ENCODE measurements at places on chromosomes 2 and 18.
A peak's percentile ranks its signal among the peaks of the same experiment; 100 is the strongest.

DNA sequence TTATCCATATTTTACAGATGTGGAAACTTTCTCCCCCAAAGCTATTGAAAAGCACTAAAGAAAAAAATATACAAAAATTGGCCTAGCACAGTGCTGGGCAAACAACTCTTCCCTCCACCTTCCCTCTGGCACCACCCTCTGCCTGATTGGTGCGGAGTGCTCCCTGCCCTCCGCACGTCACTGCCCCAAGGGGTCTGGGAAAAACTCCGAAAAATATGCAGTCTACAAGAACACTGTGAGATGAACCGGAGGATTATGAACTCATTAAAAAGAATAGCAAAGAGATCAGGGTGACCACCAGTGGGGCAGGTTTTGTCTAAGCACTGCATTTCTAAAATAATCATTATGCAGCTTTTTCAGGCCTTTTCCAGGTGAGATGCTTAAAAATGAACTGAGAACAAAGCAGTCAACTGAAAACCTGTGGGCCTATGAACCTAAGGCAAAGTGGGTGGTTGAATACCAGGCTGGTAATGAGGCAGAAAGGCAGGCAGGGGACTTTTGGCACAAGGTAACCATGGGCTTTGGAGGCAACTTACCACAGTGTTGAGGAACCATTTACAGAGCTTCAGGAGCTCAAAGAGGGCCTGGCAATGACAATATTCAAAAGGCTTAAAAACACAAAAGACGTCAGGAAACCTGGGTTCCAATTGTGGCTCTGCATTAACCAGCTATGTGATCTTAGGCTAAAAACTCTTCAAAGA lies 57.5 kb downstream of the AAK1 start:
- DNase-seq = no peak

DNA sequence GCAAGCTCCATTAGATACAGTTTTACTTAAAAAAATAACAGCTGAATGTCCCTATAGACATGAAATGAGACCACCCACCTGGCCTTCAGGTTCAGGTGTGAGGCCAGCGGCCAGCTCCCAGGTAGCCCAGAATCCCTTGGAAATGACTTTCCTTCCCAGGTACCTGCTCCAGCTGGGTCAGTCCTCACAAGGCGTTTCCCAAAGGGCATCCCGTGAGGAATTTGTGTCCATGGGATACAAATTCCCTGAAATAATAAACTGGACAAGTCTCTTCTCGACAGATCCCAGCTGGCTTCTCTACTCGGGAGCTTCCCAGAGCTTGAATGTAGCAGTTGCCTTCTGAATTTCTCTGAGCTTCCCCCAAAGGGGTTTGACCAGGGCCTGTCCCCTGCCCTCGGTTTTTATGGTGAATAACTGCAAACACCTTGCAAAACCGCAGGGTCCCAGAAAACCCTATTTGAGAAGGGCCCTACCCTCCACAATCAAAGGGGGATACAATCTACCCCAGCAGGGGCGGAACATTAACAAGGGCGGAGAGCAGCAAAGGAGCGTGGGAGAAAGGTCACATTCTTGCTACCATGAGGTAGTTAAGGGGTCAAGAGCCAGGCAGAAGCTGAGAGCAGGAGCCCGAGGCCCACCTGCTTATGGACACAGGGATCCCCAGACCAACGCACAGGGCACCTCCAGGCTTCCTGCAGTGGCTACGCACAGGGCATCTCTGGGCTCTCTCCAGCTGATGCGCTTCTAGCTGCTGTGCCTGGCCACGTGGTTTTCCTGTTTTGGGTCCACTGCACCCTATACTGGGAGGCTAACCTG lies 107.7 kb downstream of the HDAC4 start:
- DNase-seq = no peak

DNA sequence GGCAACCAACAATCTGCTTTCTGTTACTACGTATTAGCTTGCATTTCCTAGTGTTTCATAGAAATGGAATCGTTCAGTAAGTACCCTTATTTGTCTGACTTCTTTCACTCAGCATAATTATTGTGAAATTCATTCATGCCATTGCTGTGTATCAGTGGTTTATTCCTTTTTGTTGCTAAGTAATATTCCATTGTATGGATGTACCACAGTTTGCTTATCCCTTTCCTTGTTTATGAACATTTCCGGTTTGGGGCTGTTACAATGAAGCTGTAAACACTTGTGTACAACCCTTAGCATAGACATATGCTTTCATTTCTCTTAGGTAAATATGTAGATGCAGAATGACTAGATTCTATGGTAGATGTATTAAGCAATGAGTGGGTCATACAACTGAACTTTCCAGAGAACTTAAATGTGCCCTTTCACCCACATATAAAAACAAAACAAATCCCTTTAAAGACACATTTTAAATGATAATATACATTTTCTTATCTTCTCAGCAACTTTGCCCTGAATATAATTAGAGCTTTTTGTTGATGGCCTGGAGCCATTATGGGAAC lies 21.9 kb downstream of the FER1L5 start:
- no peak for DNase-seq

DNA sequence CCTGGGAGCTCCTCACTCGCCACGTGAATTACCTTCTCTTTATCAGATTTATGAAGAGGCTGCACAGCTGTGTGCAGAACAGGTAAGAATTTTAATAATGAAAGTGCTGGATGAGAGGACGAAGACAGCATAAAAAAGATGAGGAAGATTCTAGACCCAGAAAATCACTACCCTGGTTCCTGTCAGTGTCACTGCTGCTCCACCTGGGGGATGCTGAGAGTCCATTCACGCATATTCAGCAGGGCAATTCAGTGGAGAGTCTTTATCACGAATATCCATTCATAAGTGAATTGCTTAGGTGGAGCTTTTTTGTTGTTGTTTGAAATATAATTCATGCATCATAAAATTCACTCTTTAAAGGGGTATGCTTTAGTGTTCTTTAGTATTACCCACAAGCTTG lies 52.0 kb downstream of the MRPL33 start:
- DNase-seq = no peak

- no peak for DNase-seq
Observed at GRCh38 chr2:148237911-148238310, 217.0 kb downstream of the MBD5 start.

- DNase-seq = no peak
Observed at GRCh38 chr2:218293715-218294429, 1.6 kb upstream of the TMBIM1 start.

- DNase-seq = no peak
Observed at GRCh38 chr18:59180150-59180845, 39.7 kb upstream of the GRP start.

DNA sequence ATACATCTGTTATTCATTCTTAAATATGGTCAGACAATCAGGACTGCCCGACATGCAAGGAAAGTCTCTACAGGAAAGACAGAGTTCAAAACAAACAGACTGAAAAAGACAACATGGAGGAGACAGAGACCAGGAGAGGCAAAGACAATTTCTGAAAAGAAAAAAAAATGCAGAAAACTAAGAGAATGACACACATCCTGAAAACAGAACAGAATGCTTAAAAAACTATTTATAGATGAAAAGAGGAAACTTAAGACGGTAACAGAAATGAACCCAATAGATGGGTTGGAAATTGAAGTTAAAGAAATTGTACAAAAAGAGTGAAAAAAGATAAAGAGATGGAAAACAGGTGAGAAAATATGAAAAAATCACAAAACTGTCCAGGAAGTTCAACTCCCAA lies 95.7 kb downstream of the BCL2 start:
- no peak for DNase-seq

- DNase-seq = no peak
Observed at GRCh38 chr2:78910376-78910775, 115.1 kb upstream of the REG3G start.

DNA sequence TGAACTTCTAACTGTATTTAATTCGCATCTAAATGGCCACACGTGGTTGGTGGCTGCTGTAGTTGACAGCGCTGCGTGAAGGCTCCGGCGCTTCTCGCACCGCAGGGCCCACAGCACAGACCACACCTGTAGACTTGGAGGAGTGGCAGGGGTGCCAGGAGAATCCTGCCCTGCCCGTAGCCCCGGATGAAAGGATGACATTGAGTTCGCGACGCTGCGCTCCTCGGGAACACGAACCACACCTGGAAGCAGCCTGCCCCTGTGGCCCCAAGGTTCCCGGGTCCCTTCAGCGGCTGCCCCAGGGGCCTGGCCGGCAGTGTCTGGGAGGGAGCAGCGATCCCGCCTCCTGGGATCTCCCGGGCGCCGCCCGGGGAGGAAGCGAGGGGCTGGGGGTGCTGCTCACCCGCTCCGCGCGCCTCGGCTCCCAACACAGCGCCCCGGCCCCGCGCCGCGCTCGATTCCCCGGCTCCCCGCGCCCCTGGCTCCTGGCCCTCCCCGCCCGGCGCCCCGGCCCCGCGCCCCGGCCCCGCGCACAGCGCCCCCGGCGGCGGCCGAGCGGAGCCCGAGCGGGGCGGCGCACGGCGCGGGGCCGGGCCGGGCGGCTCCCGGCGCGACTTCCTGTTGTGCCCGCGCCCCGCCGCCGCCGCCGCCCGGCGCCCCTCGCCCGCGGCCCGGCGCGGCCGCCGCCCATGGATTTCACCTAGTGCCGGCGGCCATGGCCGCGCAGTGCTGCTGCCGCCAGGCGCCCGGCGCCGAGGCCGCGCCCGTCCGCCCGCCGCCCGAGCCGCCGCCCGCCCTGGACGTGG lies at the start of gene RNPEPL1:
Gene RNPEPL1, plus strand, starts transcription at position 613 of the 806 bp plus-strand sequence. Its CDS starts 103 bp downstream, at position 716.
- peak; percentile 67 for DNase-seq

DNA sequence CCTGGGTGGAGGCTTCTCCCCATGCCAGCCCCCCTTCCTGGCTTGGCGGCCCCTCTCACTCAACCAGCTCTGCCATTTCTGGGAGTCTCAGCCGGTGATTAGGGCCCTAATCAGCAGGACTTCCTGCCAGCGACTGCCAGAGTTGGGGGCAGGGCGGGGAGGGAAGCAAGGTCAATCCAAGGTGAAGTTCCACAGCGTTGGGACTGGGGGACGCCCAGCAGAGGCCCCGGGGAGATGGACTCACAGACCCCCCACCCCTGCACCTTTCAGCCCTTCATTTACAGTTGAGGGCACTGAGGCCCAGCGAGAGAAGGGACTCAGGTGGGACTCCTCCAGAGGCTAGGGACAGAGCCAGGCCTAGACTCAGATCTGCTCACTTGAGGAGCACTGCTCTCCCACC lies 65.3 kb downstream of the TNS1 start:
- no peak for DNase-seq

DNA sequence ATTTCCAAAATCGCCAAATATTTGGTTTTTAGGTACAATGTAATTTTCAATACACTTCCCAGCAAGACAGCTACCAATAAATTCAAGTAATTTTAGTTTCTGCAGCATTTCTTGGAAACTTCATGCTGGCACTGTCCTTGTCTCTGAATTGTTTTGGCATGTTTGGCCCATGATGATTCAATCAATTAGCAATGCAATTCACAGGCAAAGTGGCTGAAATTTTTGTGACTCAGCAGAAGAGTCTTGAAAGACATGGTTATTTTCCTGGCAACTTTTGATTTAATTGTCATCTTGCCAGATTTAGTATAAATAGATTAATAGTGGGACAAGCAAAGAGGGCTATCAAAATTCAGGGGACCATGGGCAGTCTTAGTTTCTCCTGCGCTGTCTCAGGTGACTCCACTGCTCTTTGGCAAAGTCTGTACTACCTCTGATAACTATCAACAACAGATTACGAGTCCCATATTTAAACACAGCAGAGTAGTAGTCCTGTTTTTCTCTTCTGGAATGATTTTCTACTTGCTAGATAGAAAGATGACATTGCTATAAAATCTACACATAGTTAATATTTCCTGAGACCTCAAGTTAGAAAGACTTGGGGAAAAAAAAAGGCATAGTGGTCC lies 88.9 kb upstream of the CYP26B1 start:
- DNase-seq = no peak

DNA sequence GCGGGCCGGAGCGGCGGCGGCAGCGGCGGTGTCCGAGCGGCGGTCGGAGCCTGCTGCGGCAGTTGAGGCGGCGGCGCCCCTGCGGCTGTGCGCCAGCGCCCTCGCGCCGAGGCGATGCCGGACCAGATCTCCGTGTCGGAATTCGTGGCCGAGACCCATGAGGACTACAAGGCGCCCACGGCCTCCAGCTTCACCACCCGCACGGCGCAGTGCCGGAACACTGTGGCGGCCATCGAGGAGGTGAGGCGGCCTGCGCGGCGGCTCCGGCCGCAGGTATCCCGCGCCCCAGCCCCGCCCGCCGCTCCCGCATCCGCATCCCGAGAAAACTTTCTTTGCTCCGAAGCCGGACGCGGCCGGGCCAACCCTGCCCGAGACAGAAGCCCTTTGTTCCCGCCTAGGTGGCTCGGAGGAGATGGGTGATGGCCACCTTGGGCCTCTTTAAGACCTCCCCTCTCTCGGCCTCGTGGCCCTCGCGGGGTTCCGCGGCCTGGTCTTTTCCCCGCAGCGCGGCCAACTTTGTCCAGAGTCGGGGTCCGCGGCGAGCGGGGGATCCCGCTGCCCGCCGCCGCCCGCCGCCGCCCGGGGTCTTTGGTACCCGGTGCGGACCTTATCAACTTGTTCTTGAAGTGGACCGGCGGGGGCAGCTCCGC lies 504 bp downstream of the ASAP2 start:
- no peak for DNase-seq

DNA sequence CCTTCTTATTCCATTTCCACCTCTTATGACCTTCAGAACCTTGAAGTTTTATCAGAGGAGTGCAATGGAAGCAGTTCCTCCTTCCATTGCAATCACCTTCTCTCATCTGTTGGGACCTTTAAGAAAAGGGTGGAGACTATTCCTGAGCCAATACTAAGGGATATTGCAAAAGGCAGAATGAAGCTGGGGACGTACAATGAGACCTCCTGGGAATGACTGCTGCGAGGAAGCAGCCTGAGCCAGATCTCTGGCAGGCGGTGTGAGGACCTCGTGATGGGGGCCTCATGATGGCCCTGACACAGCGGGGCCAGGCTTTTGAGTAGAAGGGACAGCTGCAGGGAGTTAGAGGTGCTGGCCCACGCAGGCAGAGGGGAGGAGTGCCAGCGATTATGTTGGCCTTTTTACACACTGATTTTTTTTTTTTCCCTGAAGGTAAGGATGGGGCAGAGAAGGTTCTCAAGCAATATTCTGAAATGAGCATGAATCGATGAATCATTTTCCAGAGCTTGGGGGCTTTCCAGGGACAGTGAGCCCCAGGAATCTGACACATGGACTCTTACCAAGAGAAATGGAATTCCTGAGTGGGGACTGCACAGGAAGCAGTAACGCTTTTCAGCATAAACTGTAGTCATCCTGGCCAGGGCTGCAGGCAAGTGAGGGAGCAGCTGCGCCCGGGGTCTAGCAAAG lies 40.0 kb upstream of the LAPTM4A start:
- no peak for DNase-seq

DNA sequence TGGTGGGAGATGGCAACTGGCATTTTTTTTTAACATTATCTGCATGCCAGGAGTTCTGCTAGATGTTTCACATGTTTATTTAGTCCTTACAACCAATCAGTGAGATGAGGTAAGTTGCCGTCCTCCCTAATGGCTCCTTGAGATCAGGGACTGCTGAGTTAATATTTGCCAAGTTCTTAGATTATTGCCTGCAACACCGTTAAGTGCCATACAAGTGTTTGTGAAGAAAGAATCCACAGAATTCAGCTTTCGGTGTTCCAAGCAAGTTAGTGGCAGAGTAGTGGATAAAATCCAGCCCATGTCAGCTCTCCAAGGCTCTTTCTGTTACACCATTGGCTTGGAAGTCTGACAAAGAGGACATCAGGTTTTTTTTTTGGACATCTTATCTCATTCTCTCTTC lies 95.9 kb downstream of the C1QL2 start:
- no peak for DNase-seq

- DNase-seq = no peak
Observed at GRCh38 chr2:148983896-148984295, 54.6 kb upstream of the LYPD6B start.

Data from natural killer cell treated with Interleukin-12 subunit alpha and Interleukin-12 subunit beta and Interleukin-15 and Interleukin-18, amount 100 ng/mL, for 72 hours (primary cell).